ENCODE measurements at places on chromosomes 5 and 9.

GRCh38 chr9:134217431-134218210, 53.3 kb upstream of the RNU6ATAC start:
- no peak for DNase-seq

DNA sequence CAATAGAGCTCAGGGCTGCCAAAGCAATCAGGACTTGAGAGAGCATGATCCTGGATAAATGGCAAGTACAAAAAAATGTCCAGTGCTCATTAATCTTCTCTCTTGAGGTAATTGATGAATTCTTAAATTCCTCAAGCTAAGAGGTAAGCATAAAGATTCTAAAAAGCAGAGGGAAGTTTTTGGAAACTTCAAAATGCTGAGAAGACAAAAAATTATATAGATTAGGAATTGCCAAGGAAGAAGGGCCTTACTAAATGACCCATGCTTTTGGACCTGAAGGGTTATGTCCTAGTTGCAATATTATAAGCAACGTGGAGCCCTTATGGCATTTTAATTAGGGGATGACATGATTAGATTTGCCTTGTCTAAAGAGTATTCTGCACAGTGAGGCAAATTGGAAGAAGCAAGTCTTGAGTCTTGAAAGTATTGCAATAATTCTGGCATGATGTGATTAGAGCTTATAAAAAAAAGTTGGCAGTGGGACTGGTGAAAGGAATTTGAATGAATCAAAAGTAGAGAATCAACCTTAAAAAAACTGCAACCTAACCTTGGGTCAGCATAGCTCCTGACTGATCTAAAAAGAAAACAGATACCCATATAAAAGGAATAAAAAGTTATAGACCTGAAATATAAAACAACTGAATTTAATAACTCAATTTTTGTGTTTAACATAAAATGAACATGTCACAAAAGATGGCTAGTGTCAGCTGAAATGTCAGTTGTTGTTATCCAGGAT, 323.8 kb upstream of the ARRDC3 start:
- DNase-seq = no peak

DNA sequence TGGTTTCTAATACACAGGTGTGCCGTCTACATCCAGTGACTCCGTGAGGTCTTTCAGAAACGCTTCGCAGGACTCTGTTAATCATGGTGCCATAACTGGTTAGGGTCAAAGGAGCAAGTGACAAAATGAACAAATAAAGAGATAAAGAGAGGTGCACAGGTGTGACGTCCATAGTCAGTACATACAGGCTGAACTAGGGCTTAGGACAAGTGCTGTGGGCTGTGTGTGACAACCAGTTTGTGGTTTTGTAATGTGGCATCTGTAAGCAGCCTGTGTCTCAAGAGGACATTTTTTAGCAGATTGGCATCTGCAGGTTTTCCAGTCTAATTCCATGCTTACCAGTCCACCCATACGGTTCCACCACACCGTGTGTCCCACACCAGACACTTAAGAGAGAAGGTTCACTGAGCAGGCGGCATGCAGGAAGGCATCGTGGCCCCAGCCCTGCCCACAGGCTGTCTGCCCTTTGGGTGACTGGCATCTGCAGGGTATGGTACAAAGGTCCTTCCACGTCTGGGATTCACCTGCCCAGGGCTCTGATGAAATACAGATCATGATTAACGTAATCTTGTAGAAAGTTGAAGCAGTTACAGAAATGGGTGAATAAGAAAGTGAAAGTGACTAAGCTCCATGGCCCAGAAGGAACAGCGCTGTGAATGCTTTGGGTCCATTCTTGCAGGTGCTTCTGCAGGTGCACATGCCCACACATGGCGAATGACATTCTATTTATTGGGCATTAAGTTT, 26.9 kb downstream of the SRD5A1 start:
- DNase-seq = no peak

DNA sequence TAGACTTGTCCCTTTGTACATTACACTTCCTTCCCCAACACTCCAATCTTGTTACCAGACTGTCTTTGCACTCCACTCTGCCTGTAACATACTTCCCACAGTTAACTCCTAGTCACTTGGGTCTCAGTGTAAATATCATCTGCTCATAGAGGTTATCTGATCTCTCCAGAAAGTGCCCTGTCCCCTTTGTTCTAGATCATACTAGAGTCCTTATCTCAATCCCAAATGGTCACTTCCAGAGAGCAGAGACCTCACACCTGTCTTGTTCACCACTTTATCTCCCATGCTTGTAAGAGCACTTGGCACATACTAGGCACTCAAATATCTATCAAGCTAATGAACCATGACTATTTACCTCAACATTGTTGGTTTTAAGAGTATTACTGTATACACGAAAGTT, 30.4 kb downstream of the SETX start:
- no peak for DNase-seq

- no peak for DNase-seq
Measured at GRCh38 chr5:34968258-34968657, 38.9 kb downstream of the DNAJC21 start.

GRCh38 chr9:6956879-6957278, 199.1 kb downstream of the KDM4C start:
- no peak for DNase-seq

DNA sequence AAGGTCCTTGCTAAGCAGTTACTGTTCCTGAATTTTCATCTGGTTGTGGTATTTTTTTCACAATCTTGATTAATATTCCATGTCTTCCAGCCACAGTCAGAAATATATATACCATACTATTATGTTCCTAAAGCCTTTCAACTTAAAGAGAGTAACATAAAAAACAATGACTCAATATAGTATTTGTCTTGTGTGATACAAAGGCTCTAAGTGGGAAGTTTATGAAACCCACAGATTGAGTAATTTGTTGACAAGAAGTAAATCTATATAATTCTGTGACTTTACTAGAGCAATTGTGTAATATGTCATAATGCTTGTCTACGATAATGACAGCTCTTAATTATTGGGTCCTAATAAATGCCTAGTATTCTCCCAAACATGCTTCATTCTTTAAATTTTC, 509.4 kb downstream of the ISL1 start:
- DNase-seq = no peak

GRCh38 chr9:109323771-109324170, 2.9 kb upstream of the EPB41L4B start:
- no peak for DNase-seq

DNA sequence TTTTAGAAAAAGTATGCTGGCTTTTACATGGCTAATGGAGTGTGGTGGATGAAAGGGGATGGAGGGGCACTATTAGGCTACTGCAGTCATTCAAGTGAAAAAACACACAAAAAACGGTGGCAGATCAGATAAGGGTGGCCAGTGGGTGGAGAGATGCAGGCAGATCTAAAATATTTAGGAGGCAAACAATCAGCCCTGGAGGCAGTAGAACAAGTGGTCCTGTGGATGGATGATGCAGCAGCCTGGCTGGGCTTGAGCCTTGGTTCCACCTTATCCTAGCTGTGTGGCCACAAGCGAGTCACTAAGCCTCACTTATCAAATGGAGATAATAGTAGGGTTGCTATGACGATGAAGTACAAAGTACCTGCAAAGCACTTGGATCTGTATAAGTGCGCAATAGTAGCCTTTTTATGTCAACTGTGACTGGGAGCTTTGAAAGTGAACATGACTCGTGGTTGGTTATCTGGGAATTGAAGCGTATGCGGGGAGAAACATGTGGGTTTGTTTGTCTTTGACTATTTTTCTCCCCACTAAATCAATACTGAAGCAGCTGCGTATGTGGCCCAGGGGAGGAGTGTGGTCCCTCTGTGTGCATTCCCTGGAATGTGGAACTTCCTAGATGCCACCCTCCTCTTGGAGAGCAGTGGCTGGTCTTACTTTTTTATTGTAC, 20.2 kb downstream of the NSG2 start:
- no peak for DNase-seq

- no peak for DNase-seq
Measured at GRCh38 chr5:132055441-132055807, 5.0 kb upstream of the IL3 start.

- DNase-seq = no peak
Measured at GRCh38 chr9:125674981-125675973, 31.7 kb downstream of the MAPKAP1 start.

- DNase-seq = no peak
Measured at GRCh38 chr9:104869811-104870210, 58.1 kb downstream of the ABCA1 start.

- no peak for DNase-seq
Measured at GRCh38 chr5:23588841-23589326, 81.5 kb downstream of the PRDM9 start.

GRCh38 chr9:89661956-89662717, 57.3 kb downstream of the GADD45G start:
- no peak for DNase-seq

DNA sequence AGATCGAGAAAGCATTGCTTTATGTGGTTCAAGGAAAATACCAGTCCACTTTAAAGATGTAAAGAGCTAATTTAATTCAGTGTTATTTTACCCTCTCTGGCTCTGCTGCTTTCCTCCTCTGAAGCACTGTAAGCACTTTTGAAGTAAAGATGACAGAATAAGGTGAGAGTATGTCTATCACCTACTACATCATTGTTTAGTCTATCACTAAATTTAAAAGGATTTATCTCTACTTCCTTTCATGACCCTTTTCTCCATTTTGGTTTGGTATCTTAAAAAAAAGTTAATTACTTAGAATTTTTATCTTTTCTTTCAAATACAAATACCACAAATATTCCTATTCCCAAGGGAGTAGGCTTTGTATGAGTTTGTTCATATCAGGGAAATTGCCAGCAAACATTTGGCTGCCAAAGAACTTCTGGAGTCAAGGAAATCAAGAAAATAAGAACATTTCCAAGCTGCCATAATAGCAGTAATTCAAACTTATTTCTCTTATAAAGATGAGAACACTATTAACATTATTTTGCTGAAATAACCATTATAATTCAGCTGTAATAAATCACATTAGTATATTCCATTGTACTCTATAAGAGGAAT, 77.8 kb downstream of the SLC38A9 start:
- no peak for DNase-seq

DNA sequence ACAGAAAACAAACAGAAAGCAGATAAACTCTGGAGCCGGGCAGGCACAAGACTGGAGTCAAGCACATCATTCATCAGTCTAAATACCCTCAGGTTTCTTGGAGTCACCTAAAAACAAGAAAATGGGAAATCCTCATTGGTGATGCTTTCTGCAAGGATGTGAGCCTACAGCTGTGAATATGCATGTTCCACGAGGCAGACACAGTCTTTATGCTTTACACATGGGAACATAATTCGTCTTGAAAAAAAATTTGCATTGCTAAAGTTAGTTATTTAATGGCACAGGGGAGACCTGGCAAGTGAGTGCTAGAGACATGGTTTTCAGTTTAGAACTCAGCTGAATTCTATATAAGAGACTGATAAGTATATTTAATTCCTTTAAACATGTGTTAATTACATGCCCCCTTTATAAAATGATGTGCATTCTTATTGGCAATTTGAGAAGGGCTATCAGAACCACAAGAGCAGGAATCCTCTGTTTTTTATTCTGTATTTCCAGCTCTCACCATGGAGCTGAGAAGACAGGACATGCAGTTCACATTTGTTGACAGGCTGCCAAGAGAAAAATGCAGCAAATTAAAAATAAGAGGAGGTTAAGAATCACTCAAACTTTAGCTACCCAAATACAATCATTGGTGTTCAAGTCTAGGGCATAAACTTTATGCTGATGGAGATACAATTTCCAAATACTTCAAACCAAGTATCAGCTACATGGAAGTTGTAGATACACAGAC, 438.0 kb upstream of the MPDZ start:
- no peak for DNase-seq

GRCh38 chr9:98491828-98492227, 216.9 kb downstream of the GABBR2 start:
- DNase-seq = no peak

GRCh38 chr9:114231719-114232449, 76.5 kb downstream of the COL27A1 start:
- no peak for DNase-seq

DNA sequence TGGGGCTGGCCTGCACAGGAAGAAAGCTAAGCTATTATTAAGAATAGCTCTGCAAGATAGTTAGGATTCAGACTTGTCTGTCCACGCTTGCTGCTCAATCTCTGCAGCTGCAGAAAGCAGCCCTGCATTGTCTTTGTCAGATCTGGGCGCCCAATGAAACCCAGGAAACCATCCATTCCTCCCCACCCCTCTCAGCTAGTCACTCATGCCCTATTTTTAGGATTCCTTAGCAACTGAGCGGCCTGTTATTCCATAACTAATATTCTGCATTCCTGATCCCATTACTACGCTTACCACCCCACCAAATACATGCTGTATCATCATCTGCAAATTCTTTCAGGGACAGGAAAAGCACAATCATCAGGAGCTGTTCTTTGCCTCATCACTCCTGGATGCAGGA, 52.9 kb upstream of the APC start:
- DNase-seq = no peak

DNA sequence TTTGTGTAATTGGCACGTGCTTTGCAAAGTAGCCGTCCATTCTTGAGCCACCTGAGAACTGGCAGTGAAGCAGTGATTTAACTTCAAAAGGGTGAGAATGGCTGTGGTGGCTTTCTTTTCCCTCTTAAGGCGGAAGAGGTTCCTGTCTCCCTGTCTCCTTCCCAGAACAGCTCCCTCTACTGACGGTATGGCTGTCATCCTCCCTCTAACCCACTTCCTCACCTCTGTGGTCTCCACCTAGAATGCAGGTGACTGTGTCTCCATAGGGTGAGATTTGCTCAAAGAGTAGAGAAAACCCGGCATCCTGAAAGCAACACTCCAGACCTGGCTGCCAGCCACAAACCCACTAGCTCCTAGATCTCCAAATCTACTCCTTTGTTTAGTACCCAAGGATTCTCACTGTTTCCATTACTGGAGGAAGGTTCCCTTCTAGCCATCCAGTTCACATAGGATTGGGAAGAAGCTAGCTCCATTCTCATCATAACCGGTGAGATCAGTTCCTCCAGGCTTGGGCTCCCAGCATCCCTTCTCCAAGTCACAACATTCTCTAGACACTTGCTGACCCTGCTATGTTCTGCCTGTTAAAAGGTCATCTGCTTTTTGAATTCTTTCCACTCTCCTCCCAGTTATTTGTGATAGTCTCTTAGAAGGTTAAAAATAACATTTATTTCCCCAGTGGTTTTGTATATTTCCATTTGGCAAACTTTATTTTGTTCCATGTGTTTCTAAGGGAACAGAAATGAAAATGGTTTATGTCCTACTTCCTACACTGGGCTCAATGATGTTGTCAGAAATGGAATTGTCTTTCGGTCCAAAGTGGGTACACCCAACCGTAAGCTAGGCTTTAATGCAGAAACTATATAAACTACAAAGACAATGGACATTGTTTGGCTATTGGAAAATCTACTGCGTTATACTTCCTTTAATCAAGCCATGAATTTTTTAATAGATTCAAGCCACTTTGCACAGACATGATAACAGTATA, 269.4 kb downstream of the CWC27 start:
- no peak for DNase-seq

DNA sequence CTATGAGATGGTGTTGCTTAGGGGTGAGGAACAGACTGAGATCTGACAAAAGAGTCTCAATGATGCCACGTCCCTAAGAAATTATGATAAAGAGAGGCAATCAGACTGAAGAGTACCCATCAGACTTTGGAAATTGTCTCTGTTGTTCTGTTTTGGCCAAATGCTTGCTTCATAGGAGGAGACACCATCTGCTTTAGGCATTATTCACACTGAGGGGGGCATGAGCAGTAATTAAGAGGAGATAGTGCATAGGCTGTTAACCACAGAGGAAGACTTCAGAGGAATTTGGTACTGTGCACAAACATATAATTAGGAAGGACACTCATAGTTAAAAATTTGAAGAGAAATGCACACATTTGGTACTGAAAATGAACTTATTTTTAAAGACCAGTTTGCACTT, 190.7 kb downstream of the FAM170A start:
- no peak for DNase-seq

Measured in stimulated activated CD8-positive, alpha-beta memory T cell treated with anti-CD3 and anti-CD28 coated beads, Interleukin-7, amount 100 ng/mL, for 1 hour (primary cell).